Activated CD8-positive, alpha-beta T cell treated with anti-CD3 and anti-CD28 coated beads for 36 hours (primary cell): ENCODE measurements at places on chromosomes 7 and 10. TPM values are rescaled to one million over a fixed set of nuclear protein-coding genes. Genes with fewer than 3 reads are reported as not detected.

- no peak overlapping the region for H3K4me3 ChIP-seq
- H3K4me1 ChIP-seq = peaks cover under 1% of the 10 kb centered on the region
- no peak overlapping the region for H3K27ac ChIP-seq
- peaks cover 6% of the 10 kb centered on the region for H3K27me3 ChIP-seq
- no peak for DNase-seq
These were observed 334.7 kb downstream of the LRMDA start for GRCh38 chr10:75766106-75766505.

DNA sequence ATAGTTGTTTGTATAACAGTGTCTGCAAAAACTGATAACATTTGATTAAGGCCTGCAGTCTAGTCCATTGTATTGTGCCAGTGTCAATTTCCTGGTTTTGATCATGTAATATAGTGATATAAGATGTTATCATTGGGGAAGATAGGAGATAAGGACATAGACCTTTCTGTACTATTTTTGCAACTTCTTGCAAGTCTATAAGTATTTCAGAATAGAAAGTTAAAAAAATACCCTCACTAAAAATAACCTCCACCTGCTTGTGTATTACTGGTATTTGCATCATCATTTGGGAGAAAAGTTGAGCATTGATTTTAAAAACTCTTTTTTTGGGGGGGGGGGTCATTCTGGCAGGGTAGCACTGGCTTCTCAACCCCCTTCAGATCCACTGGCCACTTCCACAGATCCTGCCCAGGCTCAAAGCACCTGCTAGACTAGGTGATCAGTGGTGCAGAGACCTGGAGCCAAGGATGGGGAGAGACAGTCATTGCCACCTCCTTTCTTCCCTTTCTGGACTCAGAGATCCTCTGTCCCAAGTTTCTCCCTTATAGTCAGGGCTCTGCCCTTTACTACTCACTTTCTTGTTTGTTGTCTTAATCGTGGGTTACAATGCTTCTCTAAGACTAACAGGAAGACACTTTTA, 103.0 kb downstream of the RBM20 start:
- H3K4me1 ChIP-seq = peaks cover 78% of the 10 kb centered on the region
- H3K27me3 ChIP-seq = no peaks in the 10 kb centered on the region

GRCh38 chr10:14389981-14390590, 59.4 kb upstream of the FRMD4A start:
- H3K36me3 ChIP-seq = peaks cover 7% of the 10 kb centered on the region
- H3K27ac ChIP-seq = no peak overlapping the region
- peaks cover 19% of the 10 kb centered on the region for H3K27me3 ChIP-seq
- peaks cover 34% of the 10 kb centered on the region for H3K4me1 ChIP-seq

GRCh38 chr7:14457568-14458453, 444.7 kb downstream of the DGKB start:
- no peak overlapping the region for H3K4me3 ChIP-seq
- no peak overlapping the region for H3K27ac ChIP-seq
- no peaks in the 10 kb centered on the region for H3K4me1 ChIP-seq
- DNase-seq = peak; percentile 59
- no peaks in the 10 kb centered on the region for H3K36me3 ChIP-seq
- H3K27me3 ChIP-seq = peaks cover 2% of the 10 kb centered on the region

The ZNF117 gene
- total RNA-seq = 4.2 TPM

The AKR1C1 gene
- total RNA-seq = 0.56 TPM
